Right ventricle myocardium superior (tissue), 1 donor: ENCODE measurements at places on chromosomes 1 and 21.

GRCh38 chr1:58924016-58924565 is 140.2 kb upstream of the JUN start:
- DNase-seq = no peak

GRCh38 chr1:12565094-12565965 is 52.7 kb downstream of the DHRS3 start:
- DNase-seq = no peak

DNA sequence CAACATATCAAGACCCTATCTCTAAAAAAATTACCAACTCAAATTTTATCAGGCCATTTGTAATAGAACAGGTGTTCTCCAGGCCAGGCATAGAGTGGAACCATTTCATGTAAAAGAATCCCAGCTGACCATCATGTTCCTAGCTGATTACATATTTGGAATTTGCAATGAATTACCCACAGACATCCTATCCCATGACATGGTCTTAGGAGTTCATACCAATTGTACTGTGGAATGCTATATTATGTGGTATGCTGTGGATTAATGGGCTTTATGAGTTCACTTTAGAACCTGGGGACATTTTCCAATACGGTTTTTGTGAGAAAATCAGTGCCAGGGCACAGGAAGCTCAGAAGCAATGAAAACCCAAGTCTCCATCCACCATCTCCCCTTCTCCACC is 110.3 kb downstream of the ZNF281 start:
- DNase-seq = no peak

DNA sequence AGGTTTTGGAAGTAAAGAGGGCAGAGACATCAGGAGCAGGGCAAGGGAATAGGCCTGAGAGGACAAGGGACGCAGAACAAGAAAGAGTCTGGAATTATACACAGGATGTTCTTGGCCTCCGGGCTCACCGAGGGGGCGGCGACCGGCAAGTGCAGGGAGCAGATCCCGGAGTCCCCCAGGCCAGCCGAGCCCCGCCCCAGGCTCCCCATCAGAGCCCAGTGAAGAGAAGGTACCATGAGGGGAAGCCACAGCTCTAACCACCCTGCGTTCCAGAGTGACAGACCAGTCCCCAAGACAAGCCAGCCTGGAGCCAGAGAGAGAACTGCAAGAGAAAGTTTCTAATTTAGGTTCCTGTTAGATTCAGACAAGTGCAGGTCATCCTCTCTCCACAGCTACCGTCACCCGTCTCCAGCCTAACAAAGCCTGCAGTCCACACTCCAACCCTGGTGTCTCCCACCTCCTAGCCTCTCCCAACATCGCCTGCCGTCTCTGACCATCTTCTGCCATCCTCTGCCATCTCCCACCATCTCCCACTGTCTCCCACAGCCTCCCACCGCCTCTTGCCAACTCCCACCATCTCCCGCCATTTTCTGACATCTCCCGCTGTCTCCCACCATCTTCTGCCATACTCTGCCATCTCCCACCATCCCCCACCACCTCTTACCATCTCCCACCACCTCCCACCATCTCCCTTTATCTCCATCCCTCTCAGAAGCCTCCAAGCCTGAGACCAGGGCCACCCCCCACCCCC is 42.5 kb downstream of the CAPN2 start:
- no peak for DNase-seq

GRCh38 chr1:244735876-244736561 is 83.1 kb downstream of the DESI2 start:
- DNase-seq = no peak
